Cortex of kidney (tissue), 1 donor: ENCODE measurements at places on chromosomes 1 and 21.

GRCh38 chr1:2627746-2628145 lies 5.1 kb downstream of the MMEL1 start:
- DNase-seq, result no peak

GRCh38 chr1:184878002-184878401 lies 96.3 kb downstream of the NIBAN1 start:
- DNase-seq, result no peak

- DNase-seq, result no peak
Measured at GRCh38 chr21:46138383-46138970, 16.9 kb downstream of the FTCD start.

DNA sequence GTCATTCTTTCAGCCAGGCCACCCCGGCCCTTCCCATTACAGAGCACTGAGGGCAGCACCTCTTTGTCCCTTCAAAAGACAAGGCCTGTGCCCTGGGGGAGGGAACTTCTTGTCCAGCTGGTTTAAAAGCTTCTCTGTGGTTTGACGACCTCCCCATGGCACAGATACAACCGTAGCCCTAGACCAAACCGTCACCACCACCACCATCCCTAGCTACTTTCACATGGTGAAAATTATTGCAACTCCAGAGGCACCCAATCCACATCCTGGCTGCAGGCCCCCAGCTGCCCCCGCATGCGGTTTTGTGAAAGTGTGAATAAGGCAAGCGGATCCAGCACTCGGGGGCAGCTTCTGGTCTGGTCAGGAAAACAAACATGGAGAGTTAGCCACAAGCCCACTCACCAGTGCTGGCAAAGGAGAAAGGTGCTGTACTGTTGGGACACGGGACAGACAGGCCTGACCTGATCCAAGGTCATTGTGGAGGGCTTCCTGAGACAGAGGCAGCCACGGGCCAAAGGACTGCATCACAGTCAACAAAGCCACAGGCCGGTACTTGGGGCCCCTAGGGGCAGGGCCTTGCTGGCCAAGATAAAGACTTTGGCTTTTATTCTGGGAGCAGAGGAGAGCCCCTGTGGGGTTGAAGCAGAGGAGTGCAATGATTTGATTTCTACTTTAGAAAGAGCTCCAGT lies 31.2 kb downstream of the CDCA8 start:
- DNase-seq, result no peak

- DNase-seq, result no peak
Measured at GRCh38 chr1:196902344-196902743, 14.5 kb downstream of the CFHR4 start.

GRCh38 chr21:38869196-38869595 lies 63.5 kb downstream of the ETS2 start:
- DNase-seq, result no peak

DNA sequence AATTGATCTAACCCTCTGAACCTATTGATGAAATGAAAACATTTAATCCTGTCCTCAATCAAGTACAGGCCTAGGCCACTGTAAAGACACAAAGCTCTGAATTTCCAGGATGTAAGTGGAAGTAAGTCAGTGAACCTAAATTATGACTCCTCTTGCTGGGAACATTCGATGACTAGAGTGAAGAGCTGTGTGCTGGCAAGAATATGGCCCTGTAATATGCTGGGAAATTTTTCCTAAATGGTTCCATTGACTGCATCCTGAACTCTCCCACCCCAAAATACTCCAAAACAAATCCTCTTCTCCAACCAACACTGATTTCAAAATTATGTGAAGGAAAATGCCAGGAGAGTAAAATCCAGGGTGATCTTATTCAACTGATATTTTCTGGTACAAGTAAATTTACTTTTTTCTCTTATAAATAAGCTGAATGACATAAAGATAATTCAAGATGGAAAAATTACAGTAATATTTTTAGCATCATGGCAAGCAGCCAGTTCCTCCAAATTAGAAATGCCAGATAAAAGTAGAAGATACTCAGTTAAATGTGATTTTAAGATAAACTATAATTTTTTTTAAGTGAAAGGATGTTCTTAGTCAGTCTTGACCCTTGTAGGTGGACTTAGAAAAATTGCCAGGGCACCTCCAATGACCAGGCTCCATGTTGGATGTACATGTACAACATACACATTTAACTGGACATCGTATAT lies 269.4 kb downstream of the PTGER3 start:
- no peak for DNase-seq

DNA sequence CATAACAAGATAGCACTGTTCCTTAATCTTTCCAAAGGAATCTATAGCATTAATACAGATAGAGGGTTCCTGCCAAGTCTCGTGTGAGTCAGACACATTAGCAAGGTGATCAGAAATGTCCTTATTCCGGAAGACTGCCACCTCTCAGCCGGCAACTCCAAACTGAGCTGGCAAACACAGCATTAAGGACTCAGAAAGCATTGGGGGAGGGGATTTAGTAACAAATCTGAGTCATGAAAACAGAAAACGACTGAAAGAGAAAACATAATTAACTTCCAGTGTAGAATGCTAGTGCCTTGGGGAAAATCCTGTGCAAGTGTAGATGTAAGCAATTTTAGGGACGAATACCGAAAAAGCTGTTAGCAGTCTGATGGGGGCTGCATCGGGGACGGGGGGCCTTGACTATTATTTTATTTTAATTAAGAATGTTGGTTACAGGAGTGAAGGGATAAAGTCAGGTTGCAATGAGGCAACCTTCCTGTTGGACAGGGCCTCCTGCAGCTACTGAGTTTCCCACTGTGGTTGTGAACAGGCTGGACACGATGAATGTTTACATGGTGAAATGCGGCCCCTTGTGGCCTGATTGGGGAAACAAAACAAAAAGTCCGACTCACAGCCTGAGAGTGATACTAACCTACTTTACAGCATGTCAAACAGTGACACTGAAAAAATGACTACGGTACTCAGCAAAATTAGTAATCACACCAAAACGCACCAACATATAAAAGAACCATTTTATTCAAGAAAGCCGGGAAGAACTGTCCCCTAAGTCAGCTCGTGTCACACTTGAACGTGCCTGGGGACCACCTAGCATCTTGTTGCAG lies 20.7 kb downstream of the MIS18A start:
- no peak for DNase-seq
